ENCODE measurements at places on chromosomes 1 and 21. TPM values are rescaled to one million over a fixed set of nuclear protein-coding genes. Genes with fewer than 3 reads are reported as not detected.

The PTPRU gene
- total RNA-seq = 6.5 TPM

The REN gene
- not detected for total RNA-seq

The NR1I3 gene
- not detected for total RNA-seq

The LAMB3 gene
- 20.2 TPM for total RNA-seq

The SLC9C2 gene
- total RNA-seq = not detected

The KRTAP19-1 gene
- not detected for total RNA-seq

The MYCL gene
- total RNA-seq = 1.4 TPM

The SRM gene
- 228 TPM for total RNA-seq

Measured in A549 treated with RU486 at 1 μM for 4 hours (cell line).